Cerebellar cortex (tissue), 1 donor: ENCODE measurements at places on chromosomes 2 and 18.
A peak's percentile ranks its signal among the peaks of the same experiment; 100 is the strongest.

DNA sequence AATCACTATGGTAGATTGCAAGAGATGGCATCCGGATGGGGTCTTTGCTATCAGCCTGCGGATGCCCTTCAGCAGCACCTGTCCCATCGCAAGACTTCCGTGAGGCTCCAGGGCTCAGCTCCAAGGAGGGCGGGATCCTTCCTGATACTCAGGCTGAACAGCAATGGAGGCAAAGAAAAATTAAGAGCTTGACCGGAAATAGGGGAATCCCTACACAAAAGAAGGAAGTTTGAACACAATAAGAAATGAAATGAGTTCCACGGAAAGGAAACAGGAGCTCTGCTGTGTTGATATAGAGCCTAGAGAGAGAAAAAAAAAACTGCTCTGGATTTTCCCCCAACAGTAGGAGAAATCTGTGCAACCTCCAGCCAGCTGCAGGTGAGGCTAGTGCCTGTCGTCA is 91.9 kb downstream of the ARL4C start:
- no peak for DNase-seq

- DNase-seq, result no peak
Measured at GRCh38 chr18:7666195-7666776, 99.2 kb downstream of the PTPRM start.

GRCh38 chr2:36058953-36059352 is 296.6 kb upstream of the CRIM1 start:
- DNase-seq, result no peak

- no peak for DNase-seq
Measured at GRCh38 chr2:26805241-26805676, 19.4 kb downstream of the CENPA start.

DNA sequence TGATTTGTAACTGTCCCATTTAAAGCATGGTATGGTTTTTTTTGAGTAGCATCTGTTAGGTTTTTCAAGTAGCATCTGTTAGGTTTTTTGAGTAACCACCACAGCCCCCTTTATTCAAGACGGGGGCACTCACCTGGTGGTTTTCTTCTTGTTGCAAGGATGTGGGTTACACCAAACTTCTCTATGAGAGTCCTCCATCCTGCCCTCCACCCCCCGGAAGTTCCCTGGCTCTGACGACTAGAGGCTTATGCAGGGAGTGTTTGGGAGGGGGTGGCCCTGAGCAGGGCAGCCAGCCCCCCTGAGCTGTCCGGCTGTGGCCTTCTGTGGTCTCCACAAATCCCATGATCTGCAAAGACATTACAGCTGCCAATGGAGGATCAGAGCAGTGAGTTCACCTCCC is 39.3 kb downstream of the MTCL1 start:
- no peak for DNase-seq

GRCh38 chr2:8310557-8311455 is 371.1 kb upstream of the ID2 start:
- DNase-seq, result no peak

DNA sequence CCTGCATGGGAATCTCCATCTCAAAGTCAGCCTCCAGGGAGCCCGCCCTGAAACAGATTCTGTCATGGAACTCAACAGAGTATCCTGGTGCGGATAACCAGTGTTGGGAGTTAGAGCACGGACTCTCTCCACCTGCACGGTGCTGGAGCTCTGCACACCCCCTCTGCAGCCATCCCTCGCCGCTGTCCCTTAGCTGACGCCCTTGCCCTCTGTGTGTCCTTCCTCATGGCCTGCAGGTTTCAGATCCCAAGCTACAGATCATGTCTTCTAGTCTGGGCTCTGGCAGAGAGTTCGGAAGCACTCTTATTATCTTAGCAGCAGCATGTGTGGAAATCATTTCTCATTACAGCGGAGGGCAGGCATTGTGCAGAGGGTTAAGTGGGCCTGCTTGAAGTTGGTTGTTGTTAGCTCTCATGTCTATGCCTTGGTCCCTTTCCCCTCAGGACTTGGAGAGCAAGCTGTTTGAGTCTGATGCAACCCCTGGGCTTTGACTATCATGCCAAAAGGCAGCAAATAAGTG is 26.0 kb downstream of the TMEM127 start:
- DNase-seq, result no peak

DNA sequence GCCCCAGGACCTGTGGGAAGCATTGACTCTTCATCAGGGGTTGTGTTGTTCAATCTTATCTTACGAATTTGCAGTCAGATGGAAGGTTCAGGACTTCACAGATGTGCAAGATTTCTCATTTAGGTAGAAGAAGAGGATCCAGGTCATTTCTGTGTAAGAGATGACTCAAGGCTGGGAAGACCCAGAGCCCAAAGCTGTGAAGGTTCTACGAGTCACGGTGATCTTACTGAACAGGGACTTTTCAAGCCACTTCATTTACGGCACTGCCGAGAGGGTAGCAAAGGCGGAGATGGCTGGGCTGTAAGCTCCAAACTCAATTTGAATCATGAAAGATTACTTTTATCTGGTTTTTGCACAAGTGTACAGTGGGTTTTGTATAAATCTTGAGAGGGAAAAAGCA is 228.0 kb upstream of the MEX3C start:
- no peak for DNase-seq

- no peak for DNase-seq
Measured at GRCh38 chr2:197145471-197146056, 165.0 kb downstream of the ANKRD44 start.

GRCh38 chr2:165203689-165204559 is at the start of gene SCN3A:
SCN3A (minus strand) TSS chr2:165204050; CDS start chr2:165176394, 27,656 bp downstream.
- DNase-seq, result peak; percentile 77

DNA sequence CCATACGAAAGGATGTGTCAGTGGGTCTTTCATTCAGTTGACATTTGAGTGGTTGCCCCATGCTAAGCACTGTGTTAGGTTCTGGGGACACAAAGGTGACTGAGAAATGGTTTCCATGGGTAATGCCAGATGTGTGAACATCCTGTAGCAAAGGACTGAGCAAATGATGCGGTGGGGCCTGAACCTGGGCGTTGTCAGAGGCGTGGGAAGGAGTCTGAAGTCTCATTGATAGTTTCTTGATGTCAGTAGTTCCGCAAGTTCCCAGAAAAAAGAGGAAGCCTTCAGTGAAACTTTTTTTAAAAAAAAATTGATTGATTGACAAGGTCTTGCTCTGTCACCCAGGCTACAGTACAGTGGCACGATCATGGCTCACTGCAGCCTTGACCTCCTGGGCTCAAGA is 56.9 kb downstream of the LIMS1 start:
- no peak for DNase-seq

- DNase-seq, result no peak
Measured at GRCh38 chr2:237704501-237705434, 77.4 kb downstream of the LRRFIP1 start.
